ENCODE measurements at places on chromosomes 2 and 18. TPM values are rescaled to one million over a fixed set of nuclear protein-coding genes. Genes with fewer than 3 reads are reported as not detected.

DNA sequence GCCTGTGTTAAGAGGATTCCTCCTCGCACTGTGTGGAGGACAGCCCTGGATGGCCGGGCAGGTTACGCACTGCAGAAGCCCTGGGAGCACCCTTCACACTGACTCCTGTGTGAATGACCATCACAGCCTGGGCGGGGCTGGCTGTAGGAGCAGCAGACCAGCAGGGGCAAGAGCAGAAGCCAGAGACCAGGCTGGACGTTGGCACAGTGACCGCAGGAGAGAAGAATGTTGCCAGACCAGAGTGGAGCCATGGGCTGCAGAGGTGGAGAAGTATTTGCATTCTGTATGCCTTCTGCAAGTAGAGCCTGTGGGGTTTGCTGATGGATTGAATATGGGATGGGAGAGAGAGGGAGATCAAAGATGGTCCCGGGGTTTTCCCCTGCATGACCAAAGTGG is 23.1 kb downstream of the LRRFIP1 start:
- peaks cover 32% of the 10 kb centered on the region for H3K36me3 ChIP-seq
- DNase-seq, result no peak
- H3K27ac ChIP-seq, result no peak overlapping the region
- no peaks in the 10 kb centered on the region for H3K27me3 ChIP-seq

- H3K4me3 ChIP-seq, result no peak overlapping the region
- no peaks in the 10 kb centered on the region for H3K27me3 ChIP-seq
- no peak for DNase-seq
- H3K27ac ChIP-seq, result no peak overlapping the region
Measured at GRCh38 chr18:3706279-3707097, 256.5 kb downstream of the TGIF1 start.

DNA sequence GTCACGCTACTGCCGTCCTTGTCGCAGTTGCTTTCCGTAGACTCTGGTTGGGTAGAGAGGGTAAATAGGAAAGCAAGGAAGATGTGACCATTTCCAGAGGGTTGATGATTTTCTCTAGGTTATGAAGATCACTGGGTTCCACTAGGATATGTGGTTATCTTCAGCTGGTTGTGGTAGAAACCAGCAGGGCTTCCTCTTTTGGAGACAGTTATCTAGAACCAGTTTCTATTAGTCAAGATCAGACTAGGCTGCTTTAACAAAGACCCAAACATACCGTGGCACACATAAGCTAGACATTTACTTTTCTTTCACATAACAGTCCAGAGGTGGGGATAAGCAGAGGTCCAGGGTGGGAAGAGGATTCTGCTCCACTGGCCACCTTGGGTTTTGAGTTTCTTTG is 59.6 kb downstream of the FASTKD2 start:
- H3K4me3 ChIP-seq, result no peak overlapping the region
- H3K4me1 ChIP-seq, result peaks cover 8% of the 10 kb centered on the region
- no peaks in the 10 kb centered on the region for H3K36me3 ChIP-seq
- H3K27me3 ChIP-seq, result no peaks in the 10 kb centered on the region
- H3K27ac ChIP-seq, result no peak overlapping the region

- H3K4me3 ChIP-seq, result no peak overlapping the region
- no peaks in the 10 kb centered on the region for H3K27me3 ChIP-seq
- no peak overlapping the region for H3K27ac ChIP-seq
- no peaks in the 10 kb centered on the region for H3K36me3 ChIP-seq
Measured at GRCh38 chr2:163157891-163158496, 319.4 kb upstream of the KCNH7 start.

DNA sequence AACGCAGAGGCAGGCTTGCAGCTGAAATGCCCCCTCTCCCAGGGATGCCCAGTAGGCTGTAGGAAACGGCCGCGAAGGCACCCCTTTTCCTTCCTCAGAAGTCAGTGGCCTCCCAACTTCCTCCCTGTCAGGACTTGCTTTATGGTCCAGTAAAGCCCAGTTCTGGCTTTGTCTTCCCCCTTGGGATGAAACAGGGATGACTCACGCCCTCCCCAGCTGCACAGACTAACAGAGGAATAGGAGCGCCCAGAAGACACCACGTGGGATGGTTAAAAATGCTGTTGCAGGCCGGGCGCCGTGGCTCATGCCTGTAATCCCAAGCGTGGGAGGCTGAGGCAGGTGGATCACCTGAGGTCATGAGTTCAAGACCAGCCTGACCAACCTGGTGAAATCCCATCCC is 6.9 kb downstream of the CREG2 start:
- H3K27ac ChIP-seq, result no peak overlapping the region
- peaks cover 12% of the 10 kb centered on the region for H3K4me1 ChIP-seq
- no peaks in the 10 kb centered on the region for H3K36me3 ChIP-seq
- H3K27me3 ChIP-seq, result peaks cover 28% of the 10 kb centered on the region
- H3K4me3 ChIP-seq, result no peak overlapping the region
- no peak for DNase-seq

GRCh38 chr2:149994057-149994728 is 406.6 kb upstream of the MMADHC start:
- H3K27ac ChIP-seq, result no peak overlapping the region
- no peaks in the 10 kb centered on the region for H3K4me1 ChIP-seq
- H3K4me3 ChIP-seq, result no peak overlapping the region
- H3K27me3 ChIP-seq, result no peaks in the 10 kb centered on the region
- DNase-seq, result no peak
- H3K36me3 ChIP-seq, result peaks cover 4% of the 10 kb centered on the region

DNA sequence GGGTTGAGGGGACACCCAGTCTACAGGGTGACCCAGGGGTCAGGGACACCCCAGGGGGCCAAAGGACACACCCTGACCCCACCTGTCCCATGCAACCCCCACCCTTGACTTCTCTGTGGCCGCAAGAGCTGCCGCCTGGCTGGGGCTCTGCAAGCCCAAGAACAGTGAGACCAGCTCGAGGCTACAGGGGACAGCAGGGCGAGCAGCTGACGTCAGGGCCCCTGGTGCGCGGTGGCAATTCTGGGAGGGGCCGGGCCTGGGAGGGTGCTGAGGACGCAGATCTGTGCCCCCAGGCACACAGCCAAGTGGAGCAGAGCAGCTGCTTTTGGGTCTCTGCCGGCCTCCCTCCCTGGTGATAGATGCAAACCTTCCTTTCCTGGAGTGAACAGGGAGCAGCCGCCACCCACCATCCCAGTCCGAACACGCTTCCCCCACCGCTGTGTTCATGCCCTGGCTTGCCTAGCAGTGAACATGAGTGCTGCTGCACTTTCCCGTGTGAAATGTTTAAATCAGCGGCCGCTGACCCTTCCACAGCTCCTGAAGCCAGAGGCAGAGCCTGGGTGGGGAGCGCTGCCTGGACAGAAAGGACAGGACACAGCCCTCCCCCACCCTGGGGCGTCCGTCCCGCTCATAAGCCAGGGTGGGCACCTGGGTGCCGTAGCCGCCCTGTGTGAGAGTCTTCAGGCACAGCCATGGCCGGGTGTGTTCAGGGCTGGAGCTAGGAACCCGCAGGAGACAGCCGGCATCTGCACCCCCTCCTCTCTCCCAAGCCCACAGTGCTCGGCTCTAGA is 46.9 kb downstream of the SLC66A2 start:
- H3K27me3 ChIP-seq, result no peaks in the 10 kb centered on the region
- H3K27ac ChIP-seq, result no peak overlapping the region
- no peak overlapping the region for H3K4me3 ChIP-seq
- H3K4me1 ChIP-seq, result no peaks in the 10 kb centered on the region
- peaks cover 44% of the 10 kb centered on the region for H3K36me3 ChIP-seq

DNA sequence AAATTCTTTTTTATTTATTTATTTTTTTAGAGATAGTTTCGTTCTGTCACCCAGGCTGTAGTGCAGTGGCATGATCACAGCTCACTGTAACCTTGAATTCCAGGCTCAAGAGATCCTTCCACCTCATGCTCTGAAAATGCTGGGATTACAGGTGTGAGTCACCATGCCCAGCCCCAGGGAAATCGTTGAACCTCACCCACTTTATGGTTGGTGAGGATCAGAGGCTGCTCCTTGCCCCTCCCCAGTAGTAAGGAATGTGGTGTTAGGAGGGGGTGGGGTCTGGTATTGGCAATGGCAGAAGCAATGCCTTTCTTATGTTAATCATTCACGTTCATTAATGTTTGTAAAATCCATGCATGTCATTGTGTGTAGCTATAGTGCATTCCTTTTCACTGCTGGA is 161.9 kb downstream of the SUCLG1 start:
- H3K36me3 ChIP-seq, result no peaks in the 10 kb centered on the region
- no peak overlapping the region for H3K27ac ChIP-seq
- no peak overlapping the region for H3K4me3 ChIP-seq
- H3K27me3 ChIP-seq, result no peaks in the 10 kb centered on the region
- DNase-seq, result no peak

GRCh38 chr18:76380791-76381405 is 114.1 kb downstream of the ZNF516 start:
- H3K4me1 ChIP-seq, result peaks cover 19% of the 10 kb centered on the region
- H3K27ac ChIP-seq, result no peak overlapping the region
- H3K4me3 ChIP-seq, result no peak overlapping the region

DNA sequence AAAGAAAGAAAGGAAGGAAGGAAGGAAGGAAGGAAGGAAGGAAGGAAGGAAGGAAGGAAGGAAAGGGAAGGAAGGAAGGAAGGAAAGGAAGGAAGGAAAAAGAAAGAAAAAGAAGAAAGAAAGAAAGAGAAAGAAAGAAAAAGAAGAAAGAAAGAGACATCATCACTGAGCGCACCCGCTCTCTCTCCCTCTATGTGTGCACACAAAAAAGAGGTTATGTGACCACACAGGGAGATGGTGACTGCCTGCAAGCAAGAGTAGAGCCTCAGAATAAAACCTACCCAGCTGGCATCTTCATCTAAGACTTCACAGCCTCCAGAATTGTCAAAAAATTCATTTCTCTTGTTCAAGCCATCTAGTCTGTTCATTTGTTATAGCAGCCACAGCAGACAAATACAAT is 1307.4 kb upstream of the ACVR2A start:
- H3K4me1 ChIP-seq, result peaks cover 24% of the 10 kb centered on the region
- H3K27me3 ChIP-seq, result no peaks in the 10 kb centered on the region
- H3K4me3 ChIP-seq, result no peak overlapping the region
- peaks cover 10% of the 10 kb centered on the region for H3K36me3 ChIP-seq
- no peak for DNase-seq

DNA sequence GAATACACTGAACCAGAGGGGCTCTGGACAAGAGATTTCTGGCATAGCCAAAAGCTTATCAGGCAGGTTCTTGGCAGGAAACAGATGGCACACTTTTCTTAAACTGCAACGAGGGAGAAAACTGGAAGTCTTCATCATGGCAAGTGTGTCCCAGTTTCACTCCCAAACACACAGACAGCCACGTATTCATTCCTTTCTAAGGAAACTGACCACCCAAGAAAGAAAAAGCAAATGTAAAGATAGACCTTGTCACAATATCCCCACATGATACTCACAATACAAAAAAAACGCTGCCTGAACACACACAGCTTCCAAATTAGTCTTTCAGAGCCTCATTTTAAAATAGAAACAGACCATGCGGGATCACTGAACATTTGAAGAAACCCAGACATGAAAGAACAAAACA is 40.6 kb upstream of the RTTN start:
- no peaks in the 10 kb centered on the region for H3K27me3 ChIP-seq
- H3K4me1 ChIP-seq, result peaks cover 13% of the 10 kb centered on the region
- DNase-seq, result no peak
- no peak overlapping the region for H3K27ac ChIP-seq

GRCh38 chr2:8604262-8604661 is 77.6 kb upstream of the ID2 start:
- H3K27me3 ChIP-seq, result no peaks in the 10 kb centered on the region
- no peaks in the 10 kb centered on the region for H3K4me1 ChIP-seq
- no peak overlapping the region for H3K27ac ChIP-seq
- no peaks in the 10 kb centered on the region for H3K36me3 ChIP-seq

DNA sequence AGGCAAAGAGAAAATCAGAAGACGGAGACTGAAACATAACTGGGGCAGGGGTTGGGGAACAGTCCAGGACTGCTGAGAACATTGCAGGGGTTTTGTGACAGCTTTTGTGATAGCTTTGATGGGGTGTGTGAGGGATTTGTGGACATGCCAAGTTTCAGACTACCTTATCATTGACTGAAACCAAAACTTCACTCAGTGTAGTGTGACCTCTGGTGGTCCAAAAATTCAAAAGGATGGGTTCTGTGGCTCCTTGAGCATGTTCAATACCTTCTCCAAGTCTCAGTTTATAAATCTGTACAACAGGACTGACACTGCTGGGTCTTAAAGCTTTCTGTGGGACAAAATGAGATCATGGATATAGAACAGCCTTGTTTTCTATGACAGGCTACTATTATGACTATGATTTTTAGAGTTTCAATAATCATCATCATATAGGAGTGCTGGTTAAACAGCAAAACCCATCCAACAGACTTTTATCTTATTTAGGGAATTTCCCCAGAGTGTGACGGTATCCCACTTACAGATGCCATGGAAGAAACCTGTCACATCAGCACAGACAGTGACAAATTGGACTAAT is 259.2 kb upstream of the SLC14A2 start:
- no peak overlapping the region for H3K4me3 ChIP-seq
- no peaks in the 10 kb centered on the region for H3K36me3 ChIP-seq
- peaks cover 3% of the 10 kb centered on the region for H3K4me1 ChIP-seq
- no peak overlapping the region for H3K27ac ChIP-seq

DNA sequence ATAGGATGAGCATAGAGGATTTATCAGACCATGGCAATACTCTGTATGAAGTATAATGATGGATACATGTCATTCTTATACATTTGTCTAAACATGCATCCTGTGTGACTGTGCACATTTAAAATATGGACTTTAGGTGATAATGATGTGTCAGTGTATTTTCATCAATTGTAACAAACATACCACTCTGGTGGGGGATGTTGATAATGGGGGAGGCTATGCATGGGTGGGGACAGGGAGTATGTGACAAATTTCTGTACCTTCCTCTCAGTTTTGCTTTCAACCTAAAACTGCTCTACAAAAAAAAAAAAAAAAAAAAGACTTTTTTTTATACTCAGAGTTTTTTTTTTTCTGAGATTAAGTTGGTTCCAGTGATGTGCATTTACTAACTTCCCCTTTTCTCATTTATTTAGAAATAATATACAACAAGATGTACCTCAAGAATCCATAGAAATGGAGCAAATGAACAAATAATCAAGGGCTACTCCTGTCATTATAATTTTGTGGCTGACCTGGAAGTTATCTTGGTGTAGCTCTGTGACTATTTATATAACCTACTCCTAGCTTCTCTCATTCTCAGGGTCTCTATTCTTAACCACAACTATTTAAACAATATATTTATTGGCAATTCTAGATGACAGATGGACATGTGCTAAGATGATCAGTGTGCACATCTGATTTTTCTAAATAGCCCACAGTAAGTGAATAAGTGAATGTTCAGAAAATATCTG is 108.9 kb upstream of the ITGA4 start:
- no peaks in the 10 kb centered on the region for H3K36me3 ChIP-seq
- H3K27me3 ChIP-seq, result no peaks in the 10 kb centered on the region
- H3K4me1 ChIP-seq, result no peaks in the 10 kb centered on the region

DNA sequence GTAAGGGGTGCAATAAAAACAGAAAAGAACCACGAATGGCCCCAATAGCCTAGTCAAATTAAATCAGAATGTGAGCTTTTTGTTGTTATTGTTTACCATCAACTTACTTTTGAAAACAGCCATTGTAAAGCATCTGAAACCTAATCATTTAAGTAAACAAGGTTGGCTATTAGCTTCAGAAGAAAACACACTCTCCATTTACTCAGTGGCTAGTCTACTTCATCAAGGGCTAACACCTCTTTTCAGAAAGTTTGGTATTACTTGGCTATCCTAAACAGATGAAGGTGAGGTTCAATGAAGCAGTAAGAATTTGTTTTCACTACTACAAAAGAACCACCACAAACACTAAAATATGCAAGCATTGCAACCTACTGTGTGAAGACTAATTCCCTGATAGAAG is 398.0 kb downstream of the CDH2 start:
- peaks cover 12% of the 10 kb centered on the region for H3K4me1 ChIP-seq
- no peak for DNase-seq
- no peaks in the 10 kb centered on the region for H3K27me3 ChIP-seq
- no peak overlapping the region for H3K4me3 ChIP-seq

The C2orf81 gene
- total RNA-seq, result 7.9 TPM

The STK39 gene
- 26.5 TPM for total RNA-seq

The PLCD4 gene
- 0.37 TPM for total RNA-seq

The IL1RL1 gene
- not detected for total RNA-seq

The TMSB10 gene
- 1,431 TPM for total RNA-seq
